ENCODE measurements at places on chromosomes 6 and 20. TPM values are rescaled to one million over a fixed set of nuclear protein-coding genes. Genes with fewer than 3 reads are reported as not detected.
A peak's percentile ranks its signal among the peaks of the same experiment; 100 is the strongest.

GRCh38 chr6:128357392-128358130 lies 162.8 kb downstream of the PTPRK start:
- no peak for DNase-seq

GRCh38 chr6:35363293-35363750 lies 21.0 kb downstream of the PPARD start:
- DNase-seq = no peak

GRCh38 chr6:10411971-10412460 lies 2.9 kb downstream of the TFAP2A start:
- DNase-seq = no peak

DNA sequence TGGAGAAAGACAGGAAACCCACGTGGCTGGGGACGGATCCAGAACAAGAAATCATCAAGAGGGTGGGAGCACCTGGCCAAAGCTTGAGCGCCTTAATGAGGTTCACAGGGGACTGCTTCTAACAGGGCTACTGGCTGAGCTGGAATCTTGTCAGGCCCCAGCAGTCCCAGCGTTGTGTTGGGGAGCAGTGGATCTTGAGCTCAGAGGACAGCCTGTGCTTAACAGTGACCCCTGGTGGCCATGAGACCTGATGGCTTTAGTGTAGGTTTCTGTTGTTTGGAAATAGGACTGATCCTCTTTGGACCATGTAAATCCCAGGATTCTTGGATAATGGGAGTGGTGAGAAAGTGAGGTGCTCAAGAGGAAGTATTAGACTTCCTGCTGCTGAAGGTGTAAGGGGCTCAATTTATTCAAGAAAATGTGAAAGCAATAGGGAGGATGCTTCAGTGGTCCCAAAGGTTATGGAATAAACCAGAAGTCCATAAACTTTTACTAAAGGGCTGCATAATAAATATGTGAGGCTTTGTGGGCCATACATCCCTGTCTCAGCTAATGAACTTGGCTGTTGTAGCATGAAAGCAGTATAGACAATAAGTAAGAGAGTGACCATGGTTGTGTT lies 216.2 kb downstream of the NFATC2 start:
- DNase-seq = peak; percentile 24

GRCh38 chr6:2441601-2442475 lies 196.4 kb upstream of the GMDS start:
- DNase-seq = no peak

- no peak for DNase-seq
Observed at GRCh38 chr6:78324213-78324612, 543.1 kb upstream of the IRAK1BP1 start.

DNA sequence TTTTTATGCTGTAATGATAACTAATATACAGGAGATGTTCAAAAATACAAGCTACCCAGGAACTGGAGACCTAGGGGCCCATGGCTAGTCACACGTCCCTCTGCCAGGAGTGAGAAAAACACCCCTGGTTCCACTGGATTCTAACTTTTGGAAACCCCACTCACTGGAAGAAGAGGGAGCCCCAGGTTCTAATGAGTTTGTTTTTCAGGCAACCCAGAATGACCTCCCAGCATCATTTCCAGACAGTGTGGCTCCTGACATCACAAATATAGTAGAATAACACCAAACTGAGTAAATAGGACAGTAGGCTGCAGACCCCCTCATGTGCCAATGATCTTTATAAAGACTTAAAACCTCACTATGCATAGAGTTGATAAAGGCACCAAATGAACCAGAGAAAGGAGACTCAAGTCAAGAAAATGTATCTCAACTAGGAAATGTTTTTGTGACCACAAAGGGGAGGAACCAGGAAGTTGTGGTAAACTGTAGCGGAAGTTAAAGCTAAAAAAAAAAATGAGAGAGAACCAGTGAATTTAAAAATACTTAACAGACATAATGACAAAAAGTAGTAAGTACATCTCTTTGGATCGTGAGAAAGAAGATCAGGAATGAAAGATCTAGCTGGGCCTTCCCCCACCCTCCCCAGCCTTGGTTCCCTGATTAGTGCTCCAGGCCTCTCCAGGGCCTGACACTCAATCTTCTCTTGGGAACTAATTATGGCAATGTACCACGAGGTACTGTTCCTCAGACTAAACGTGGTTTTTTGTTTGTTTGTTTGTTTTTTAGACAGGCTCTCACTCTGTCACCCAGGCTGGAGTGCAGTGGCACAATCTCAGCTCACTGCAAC lies 19.8 kb downstream of the HLA-E start:
- no peak for DNase-seq

DNA sequence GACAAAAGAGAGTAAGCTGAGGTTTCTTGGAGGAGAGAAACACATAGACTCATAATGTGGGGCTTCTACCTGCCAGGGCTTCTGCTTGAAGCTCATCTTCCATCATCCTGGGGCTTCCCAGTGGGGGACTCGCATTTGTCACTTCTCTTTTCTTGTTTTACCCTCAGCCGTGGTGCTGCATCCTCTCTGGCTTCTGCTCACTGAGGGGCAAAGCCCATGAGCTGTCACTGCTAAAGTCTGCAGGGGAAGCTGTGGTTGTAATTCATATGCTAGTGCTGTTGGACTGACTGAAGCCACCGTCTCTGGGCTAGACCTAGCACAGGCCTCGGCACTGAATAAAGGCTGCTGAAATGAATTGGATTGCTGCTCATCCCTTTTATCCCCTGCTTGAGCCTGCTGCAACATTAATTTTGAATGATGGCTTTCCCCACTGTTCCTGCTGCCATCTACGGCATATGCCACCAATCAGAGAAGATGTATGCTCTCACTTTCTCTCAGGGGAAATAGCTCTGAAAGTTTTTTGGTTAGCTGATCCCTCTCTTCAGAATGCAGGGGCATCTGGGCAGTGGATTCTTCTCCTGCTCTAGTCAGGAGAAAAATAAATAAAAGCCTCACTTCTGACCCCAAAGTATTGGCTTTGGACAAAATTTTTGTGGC lies 568.4 kb upstream of the MAP3K7 start:
- no peak for DNase-seq

- no peak for DNase-seq
Observed at GRCh38 chr6:155050311-155050710, 55.2 kb downstream of the TIAM2 start.

- DNase-seq = no peak
Observed at GRCh38 chr6:227812-228338, 64.4 kb upstream of the DUSP22 start.

DNA sequence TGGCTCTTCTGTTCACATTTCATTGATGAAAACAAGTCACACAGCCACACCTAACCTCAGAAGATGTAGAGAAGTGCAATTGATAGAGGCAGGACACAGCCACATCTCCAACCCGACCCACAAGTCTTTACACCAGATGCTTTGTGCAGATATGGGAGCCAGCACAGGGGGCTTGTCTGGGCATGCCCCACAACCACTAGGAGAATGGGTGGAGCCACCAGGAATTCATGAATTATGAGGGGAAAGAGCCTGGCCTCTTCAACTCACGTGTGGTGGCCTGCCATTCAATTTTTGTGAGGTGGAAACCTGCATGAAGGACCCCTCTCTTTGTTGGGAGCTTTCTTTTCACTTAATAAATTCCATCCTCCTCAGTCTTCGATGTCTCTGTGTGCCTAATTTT lies 79.1 kb downstream of the OGFRL1 start:
- no peak for DNase-seq

DNA sequence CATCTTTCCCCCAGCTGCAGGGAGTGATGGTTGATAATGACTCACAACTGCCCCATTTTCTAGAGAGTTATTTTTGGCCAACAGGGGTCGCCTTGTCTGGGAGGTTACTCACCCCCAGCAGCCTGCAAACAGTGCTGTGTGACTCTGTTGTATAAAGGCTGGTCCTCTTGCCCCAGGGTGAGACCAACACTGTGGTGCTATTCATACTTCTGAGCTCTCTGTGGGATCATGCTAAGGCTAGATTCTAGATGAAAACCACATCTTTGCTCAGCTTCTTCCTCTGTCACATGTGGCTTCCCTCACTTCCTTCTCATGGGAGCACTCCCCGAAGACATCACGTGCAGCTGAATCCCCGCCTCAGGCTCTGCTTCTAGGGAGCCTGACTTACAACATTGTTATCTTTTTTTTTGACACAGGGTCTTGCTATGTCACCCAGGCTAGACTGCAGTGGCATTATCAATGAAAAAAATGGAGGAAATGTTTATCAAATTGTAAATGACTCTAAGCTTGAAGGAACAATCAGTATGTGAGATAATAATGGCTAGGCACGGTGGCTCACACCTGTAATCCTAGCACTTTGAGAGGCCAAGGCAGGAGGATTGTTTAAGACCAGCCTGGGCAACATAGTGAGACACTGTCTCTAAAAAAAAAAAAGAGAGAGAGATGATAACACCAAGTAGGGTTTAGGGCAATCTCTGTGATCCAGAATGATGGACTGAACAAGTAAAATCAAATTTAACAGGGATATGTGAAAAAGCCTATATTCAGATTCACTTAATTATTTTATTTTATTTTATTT lies 55.7 kb upstream of the SLC23A2 start:
- DNase-seq = peak; percentile 39

DNA sequence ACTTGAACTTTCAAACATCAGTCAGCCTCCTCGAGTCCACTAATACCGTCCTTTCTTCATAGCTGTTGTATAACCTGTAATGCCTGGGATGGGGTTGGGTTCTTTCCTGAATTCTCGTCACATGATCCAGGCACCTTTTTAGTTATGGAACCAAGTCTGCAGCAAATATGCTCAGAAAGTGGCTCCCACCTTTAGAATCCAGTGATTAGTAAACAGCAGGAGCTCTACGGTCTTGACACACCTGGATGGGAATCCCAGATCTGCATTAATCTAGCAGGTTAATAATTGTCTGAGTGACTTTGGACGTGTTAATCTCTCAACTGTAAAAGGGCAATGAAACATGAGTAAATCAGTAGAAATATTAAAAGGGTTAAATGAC lies 729 bp upstream of the ZHX3 start:
- no peak for DNase-seq

- DNase-seq = no peak
Observed at GRCh38 chr6:19976411-19977129, 139.4 kb downstream of the ID4 start.

GRCh38 chr20:3160418-3160817 lies 753 bp upstream of the FASTKD5 start:
- DNase-seq = no peak

DNA sequence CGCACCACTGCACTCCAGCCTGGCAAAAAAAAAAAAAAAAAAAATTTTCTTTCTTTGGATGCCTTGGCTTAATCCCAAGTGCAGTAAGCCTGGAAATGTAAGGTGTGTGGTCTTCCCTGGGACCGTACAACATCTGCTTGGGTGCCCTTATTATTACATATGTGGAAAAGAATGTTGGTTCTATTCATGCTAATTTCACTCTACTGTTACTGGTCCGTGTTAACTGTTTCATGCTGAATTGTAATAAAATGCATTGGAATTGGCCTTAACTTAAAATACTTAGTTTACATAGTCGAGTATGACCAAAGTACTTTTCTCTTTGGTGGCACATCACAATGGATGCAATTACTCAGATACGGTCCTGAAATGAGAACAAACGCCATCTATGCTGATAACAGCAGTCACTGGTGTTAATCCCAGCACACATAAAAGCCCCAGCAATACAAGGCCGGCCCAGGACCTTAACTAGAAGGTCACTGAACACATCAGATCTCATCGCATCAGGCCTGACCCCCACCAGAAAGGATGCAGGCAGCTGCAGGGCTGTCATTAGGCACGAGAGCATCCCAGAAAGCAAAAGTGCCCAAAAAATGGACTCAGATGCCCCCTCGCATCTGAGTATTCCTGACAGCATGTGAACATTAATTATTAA lies 1.2 kb downstream of the SERPINB6 start:
- DNase-seq = no peak

The C6orf163 gene
- 1.6 TPM for total RNA-seq

The BPIFA1 gene
- total RNA-seq = not detected

The BPIFB1 gene
- not detected for total RNA-seq

The RAB5IF gene
- 56.5 TPM for total RNA-seq

The NKX2-2 gene
- not detected for total RNA-seq

The CPXM1 gene
- total RNA-seq = 0.69 TPM

The ADGRB3 gene
- 1.5 TPM for total RNA-seq

The SGK2 gene
- 0.30 TPM for total RNA-seq

The SNAI1 gene
- 0.69 TPM for total RNA-seq

Data from left ventricle myocardium inferior (tissue), 1 donor.